ENCODE measurements at places on chromosomes 6 and 20.

GRCh38 chr6:21668795-21669194 is 75.2 kb downstream of the SOX4 start:
- DNase-seq: no peak

- DNase-seq: no peak
Measured at GRCh38 chr6:11992086-11992485, 20.0 kb upstream of the HIVEP1 start.

DNA sequence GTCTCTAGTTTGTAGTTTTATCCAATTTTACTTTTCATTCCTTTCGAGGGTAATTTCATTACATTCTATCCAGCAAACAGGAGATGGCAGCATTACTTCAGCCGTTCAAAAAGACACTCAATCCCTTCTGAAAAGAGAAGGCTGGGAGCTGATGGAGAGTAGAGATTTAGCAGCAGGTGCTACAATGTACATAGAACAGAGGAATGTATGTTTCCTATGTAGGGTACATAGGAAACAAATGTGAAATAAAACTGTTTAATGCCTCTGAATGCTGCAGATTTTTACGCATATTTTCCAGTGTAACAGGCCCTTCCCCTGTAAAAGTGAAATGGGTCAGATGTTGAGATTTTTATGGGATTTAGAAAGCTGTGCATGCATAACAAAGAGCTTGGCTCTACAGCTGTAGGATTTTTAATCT is 16.0 kb downstream of the RPS12 start:
- DNase-seq: no peak

DNA sequence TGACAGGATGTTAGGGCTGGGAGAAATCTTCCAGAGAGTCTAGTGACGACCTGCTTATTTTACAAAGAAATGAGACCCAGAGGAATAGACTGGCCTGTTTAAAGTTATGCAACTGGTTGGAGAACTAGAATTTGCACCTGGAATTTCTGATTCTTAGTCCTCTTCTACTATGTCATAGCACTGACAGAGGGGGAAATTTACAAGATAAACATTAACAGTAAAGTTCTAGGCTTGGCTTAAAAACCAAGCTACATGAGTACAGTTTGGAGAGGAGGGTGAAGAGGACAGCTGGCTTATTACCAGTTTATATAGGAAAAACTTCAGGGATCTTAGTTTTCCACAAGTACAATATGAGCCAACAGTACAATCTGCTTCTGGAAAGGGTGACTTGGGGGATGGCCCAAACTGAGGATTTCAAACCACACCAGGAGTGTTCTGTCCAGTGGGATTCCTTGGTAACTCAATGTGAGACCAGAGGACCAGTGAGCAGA is 269.6 kb downstream of the CD109 start:
- no peak for DNase-seq

DNA sequence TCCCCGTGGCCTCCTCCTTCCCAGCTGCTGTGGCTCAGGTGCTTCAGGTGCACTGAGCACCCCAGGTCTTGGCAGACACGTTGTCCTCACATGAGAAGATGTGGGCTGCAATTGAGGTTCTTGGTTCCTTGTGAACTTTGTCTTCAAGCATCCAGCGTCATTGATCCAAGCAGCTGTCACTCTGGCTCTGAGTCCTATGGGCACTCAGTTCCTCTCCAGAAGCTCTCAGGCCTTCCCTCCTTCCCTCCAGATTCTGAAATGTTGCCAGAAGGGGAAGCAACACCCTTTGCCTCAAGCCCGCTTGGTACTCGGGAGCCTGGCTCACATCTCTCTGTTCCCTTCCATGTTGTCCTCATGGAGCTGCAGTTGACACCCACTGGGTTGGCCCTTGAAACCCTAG is 8.4 kb upstream of the MRGBP start:
- no peak for DNase-seq

Data from NCI-H1436 treated with DMSO at 0.1 percent for 48 hours (cell line).